ENCODE measurements at places on chromosomes 2 and 18.

DNA sequence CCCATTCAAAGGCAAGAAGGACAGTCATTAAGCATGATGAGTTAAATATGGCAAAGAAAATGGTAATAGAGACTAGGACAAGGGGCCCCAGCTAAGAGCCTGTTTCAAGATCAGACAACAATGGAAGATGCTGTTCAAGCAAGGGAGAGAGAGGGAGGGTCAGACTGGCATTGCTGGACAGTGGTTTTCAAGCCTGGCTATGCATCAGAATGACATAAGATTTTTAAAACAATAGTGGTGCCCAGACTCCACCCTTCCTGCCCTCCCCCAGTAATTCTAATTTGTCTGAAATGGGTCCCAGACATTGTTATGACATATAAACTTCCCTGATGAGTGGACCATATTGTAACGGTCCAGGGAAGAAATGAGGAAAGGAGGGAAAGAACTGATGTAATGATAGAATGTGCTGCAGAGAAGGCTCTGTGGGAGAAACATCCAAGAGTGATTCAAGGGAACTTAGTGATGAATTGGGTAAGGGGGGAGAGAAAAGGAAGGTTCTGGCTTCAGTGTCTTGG, 112.9 kb upstream of the TRIB2 start:
- DNase-seq = no peak

GRCh38 chr2:66541646-66542045, 106.7 kb downstream of the MEIS1 start:
- DNase-seq = no peak

DNA sequence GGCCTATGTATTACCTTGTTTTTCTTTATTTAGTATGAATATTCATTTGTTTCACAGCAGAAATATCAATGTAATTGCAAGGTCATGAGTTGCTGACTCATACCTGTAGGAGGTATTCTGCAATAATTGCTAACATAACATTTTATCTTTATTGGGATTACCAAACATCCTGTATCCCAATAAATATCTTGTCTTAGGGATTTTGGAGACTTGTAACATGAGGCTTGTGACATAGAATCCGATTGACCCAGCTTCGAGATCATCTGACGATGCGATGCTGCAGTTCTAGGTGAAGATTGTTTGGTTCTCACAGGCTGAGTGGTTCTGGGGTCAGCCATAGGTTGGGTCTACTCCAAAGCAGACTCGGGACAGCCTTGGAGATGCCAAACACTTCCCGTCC, 133.4 kb upstream of the RND3 start:
- no peak for DNase-seq

DNA sequence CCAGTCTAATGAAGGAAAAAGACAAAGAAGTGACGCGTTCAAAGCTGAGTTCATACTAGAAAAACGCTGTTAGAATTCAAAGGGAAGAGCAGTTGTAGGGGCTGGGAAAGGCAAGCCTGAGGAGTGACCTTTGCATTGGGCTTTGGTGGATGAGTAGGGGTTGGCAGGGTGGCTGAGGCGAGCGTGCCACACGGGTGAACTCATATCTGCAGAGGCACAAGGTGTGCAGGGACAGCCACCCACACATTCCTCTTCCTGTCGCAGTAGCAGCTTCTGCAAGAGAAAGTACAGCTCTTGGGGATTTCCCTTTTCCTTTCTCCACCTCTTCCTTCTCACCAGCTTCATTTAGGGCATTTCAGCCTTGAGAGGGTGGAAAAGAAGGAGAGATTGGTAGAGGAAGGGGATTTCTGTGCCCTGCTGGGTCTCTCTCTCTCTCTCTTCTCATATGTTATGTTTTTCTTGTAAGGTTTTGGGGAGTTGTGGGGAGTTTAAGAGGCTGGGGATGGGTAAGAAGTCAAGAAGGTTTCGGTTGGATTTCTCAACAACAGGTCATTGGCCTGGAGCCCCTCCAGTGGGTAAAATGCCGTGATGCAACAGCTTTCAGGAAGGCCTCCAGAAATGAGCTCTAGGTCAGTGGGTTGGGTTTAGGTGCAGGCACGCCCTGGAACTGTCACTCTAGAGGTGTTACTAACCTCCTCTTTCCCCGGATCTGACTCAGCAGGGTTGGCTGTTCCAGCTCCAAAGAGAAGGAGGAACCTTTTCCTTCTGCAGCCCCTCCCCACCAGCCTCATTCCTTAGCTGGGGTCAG, 40.1 kb downstream of the ODC1 start:
- peak; percentile 21 for DNase-seq

DNA sequence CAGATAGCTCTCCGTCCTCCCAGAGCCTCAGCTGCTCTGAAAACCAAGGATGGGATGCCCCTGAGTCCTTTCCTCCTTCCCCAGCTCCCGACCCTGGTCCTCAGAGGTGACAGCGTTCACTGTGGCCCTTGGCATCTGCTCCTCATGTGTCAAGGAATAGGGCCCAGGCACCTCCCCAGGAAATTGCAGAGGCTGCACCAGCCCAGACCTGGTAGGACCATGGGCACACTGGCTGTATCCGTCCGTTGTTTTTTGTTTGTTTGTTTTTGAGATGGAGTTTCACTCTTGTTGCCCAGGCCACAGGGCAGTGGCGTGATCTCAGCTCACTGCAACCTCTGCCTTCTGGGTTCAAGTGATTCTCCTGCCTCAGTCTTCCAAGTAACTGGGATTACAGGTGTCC, 37.5 kb upstream of the SLC66A3 start:
- DNase-seq = no peak

GRCh38 chr2:183951630-183952029, 646.7 kb upstream of the ZNF804A start:
- DNase-seq = no peak

- no peak for DNase-seq
Observed at GRCh38 chr2:225600444-225600843, 200.9 kb downstream of the NYAP2 start.

- DNase-seq = no peak
Observed at GRCh38 chr2:181836583-181836982, 54.9 kb upstream of the ITPRID2 start.

GRCh38 chr2:74387346-74387745, 7.2 kb upstream of the DCTN1 start:
- DNase-seq = no peak

GRCh38 chr2:133972786-133973185, 281.1 kb upstream of the MGAT5 start:
- DNase-seq = no peak

- DNase-seq = no peak
Observed at GRCh38 chr2:122101319-122101718, 345.9 kb downstream of the TSN start.

DNA sequence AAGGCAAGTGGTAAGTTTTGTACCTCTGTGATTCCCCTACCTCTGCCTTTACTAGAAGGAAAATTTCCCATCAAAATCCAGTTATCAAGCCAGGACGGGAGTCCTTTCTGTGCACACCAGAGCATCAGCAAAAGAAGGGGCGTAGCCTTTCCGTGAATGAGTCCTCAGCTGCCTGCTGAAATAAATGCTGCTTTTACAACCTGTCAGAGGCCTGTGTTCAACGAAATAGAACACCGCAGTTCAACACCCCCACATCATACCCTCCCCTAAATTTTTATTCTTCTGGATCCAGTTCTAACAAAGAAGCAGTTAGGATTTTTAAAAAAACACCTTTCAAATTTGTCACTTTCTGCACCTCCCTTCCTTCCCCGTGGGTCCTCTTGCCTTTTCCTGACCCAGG, 135.8 kb downstream of the SETBP1 start:
- DNase-seq = no peak

Measured in stimulated activated naive CD4-positive, alpha-beta T cell (primary cell).